ENCODE measurements at places on chromosomes 3 and 15.

DNA sequence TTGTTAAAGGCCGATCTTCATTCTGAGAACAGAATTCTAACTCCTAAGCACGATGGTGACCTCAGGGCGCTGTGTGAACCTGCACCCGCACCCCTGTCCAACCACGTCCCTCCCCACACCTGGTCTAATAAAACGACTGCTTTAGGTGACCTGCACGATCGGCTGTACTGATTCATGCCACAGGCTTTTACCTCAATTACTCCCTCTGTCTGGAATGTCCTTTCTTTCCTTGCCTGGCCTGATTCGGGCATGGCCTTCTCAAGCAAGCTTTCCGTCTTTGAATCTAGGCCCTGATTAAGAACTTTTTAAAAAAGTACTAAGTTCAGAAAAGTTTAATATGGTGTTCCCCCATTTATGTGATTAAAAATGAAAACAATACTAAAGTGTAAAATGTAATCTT lies 842 bp upstream of the U2SURP start:
- DNase-seq, result peak; percentile 56

DNA sequence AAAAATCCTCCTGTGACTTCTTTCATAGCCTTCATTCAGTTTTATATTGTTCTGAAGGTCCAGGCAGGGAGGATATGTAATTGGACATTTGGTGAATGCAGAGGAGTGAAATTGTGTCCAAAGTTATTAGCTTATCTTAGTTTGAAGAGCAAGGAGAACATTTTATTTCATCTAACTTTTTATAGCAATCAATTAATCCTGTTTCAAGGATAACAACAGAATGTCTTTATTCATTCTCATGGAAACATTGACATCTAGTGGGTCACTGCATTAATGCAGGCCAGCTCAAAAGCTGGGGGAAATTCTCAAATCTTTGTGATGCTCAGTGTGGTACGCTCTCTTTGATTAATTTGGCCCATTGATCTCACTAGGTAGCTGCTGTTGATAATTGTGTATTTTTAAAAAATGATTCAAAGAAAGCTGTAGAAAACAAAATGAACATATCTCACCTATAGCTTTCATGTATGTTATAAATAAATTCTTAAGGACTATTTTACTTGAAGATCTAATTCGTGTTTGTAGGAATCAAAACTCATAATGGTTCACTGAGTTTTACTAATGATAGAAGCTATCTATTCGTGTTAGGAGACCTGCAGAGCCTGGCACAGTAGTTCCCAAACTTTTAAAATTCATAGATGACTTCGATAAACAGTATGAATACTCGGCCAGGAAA lies 150.8 kb upstream of the KCNMB2 start:
- DNase-seq, result peak; percentile 72

DNA sequence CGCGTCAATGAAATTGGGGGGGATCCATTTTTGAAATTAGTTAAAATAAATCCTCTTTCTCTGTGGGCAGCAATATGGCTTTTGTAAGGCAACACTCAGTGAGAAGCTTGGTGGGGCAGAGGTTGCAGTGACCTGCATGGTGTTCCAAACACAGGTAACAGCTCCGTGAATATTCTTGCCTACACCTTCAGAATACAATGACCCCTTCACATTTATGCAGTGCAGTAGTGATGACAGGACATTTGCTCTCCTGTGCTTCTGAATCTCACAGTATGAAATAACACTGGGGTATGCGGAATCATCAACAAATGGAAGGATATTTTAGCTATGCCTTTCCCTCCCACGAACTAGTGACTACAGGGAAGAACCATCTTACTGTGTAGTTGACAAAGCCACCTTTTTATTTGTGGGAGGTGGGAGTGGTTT lies 6.9 kb downstream of the AHSG start:
- no peak for DNase-seq

DNA sequence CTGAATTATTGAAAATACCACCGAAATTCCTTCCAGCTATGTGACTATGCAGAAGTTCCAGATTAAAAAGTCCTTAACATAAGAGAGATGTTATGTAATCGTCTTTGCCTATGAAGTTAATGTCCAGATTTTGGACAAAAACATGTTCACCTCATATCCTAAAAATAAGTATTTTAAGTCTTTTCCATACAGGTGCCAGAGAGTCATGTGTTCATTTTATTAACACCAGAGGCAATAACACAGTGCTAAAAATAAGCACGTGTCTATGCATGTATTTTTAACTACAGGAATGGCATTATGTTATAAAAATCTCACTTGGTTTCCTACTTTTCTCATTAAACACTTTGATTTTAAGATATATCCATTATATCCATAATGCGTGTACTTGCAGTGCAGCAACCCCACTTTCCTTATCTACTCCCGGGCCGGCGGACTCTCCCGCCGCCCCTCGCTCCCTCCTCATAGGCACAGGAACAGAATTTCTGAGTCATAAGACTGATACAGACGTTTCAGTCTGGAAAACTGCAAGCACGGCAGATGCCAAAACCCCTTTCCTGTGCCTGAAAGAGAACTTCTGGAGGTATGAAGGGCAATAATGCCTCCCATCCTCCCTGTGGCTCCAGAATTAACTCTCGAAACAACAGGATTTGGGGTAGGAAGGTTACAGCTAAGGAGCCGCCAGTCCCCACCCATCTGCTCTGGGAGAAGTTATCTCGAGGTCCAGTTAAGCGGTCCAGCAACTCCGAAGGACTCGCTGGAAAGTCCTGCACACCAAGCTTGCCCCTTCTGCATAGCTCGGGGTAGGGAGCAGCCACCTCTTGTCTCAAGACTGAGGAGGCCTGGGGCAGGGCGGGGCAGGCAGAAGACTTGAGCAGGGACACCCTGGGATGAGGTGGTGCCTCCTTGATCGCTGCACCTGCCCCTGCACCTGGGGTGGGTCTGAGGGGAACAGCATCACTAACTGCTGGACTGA lies 22.3 kb upstream of the PSTPIP1 start:
- no peak for DNase-seq

DNA sequence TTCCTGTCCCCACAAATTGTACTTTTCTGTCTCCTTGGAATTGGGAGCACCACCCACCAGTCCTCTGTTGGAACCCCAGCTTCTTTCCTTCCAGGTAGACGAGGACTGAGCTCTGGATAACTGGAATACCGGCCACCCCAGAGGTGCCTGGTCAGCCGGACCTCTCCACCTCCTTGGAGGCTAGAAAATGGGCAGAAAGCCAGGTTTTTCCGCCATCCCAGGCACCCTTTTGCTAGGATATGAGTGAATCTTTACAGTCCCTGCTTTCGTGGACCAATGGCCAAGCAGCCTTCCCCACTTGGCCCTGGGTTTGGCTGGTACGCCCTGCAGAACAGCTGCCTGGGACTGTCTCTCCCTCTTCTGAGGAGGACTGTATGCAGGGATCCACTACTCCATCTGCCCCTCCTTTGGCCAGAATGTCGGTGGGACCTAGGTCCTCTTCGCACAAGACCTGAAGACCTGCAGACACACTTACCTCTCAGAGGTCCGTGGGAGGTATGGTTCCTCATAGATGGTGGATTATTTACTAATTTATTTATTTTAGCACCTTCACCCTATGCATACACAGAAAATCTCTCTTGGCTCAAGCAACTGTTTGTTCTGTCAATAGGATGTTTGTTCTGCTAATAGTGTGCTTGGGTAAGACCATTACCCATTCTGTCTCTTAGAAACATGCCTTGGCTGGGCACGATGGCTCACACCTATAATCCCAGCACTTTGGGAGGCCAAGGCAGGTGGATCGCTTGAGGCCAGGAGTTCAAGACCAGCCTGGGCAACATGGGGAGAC lies 8.6 kb upstream of the CHAC1 start:
- DNase-seq, result no peak

- no peak for DNase-seq
These were observed 500.1 kb downstream of the PYDC2 start for GRCh38 chr3:191961022-191961421.

GRCh38 chr3:3334491-3334890 lies 155.0 kb upstream of the CRBN start:
- no peak for DNase-seq

GRCh38 chr3:79979990-79980389 lies 212.2 kb upstream of the ROBO1 start:
- DNase-seq, result no peak

- no peak for DNase-seq
These were observed 89.4 kb upstream of the SKOR1 start for GRCh38 chr15:67735896-67736295.

- DNase-seq, result no peak
These were observed 17.2 kb downstream of the GPD1L start for GRCh38 chr3:32123620-32124019.

GRCh38 chr15:69853544-69853951 lies 244.2 kb downstream of the TLE3 start:
- peak; percentile 76 for DNase-seq

DNA sequence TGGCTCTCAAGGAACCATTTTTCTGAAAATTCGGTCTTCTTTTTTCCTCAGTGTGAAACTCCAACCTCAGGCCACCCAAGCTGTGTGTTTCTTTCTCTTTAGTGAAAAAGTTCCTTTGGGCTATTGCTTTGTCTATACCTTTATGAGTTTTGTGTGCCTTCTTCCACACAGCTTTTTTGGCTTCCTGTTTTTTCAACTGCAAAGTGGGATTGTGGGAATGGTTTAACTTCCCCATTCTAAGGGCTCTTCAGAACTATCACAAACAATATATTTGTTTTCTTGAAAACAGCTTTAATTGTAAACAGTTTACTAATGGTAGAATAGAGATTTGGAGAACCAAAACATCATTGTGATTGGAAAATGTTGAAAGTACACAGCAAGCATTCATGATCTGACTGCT lies 10.4 kb downstream of the SYN2 start:
- no peak for DNase-seq
